ENCODE measurements at places on chromosomes 4 and X.

DNA sequence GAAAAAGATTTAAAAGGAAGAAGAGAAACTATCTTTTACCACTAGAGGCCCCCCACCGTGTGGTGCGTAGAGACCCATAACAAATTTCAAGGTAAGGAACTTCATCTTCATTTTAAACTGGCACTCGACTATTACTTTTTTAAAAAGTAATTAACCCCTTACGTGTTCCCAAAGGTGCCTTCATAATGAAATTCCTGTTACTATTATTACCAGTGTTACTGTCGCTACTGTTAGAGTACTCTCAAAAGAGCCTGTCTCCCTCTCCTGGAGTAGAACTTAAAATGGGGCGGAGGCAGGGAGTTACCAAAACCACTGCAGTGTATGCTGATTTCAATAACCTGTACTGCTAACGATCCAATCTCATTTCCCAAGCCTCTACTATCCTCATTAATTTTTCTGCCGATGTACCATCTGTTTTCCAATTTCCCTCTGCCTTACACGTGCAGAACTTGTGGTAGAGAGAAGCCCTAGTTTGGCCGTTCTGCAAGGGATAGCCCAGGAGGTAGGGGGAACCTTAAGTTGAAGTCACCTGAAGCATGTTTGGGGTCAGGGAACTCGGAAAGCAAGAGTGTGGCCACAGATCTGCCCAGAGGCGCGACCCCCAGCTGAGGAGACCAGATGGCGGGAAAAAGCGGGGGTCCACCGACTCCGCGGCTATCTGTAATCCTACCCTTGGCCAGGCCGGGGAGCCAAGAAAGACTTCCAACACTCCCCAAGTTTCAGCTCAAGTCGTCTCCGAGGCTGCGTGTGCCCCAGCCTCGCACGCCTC is 720 bp upstream of the STK26 start:
- DNase-seq = no peak

GRCh38 chr4:22356987-22357596 is 158.8 kb downstream of the ADGRA3 start:
- peak; percentile 29 for DNase-seq

GRCh38 chr4:94634271-94634670 is 123.5 kb upstream of the BMPR1B start:
- no peak for DNase-seq

DNA sequence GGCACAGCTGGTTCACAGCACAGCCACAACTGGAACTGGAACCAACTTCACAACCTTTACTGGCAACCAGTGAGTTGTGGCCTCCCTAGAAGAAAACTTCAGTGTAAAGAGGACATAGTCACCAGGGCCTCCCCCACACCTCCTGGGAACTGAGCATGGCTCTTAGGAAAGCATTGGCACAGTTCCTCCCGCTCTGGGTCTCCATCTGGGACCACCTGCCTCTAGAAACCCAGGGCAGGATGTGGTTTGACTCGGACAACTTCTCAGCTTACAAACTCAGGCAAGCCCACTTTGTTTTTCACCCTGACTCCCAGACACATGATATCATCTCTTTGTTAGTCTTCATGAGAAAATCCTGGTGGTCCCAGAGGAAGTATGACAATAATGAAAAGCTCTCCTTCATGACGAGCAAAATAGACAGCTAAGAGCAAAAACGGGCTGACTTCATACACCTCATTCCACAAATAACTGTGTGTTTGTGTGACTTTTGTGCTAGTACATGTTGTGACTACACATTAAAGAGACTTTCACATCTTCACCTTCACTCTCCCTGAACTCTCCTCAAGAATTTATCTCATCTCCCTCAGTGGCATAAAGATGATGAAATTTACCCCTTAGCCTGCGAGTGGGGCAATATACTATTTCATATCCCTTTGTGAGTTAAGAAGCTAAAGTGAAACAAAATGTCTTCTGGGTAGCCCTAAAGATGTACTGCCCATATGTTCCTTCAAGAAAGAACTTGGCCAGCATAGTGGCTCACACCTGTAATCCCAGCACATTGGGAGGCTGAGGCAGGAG is 75.4 kb downstream of the SH3KBP1 start:
- no peak for DNase-seq

- no peak for DNase-seq
These were observed 72.3 kb upstream of the EFHC2 start for GRCh38 chrX:44415639-44416386.

DNA sequence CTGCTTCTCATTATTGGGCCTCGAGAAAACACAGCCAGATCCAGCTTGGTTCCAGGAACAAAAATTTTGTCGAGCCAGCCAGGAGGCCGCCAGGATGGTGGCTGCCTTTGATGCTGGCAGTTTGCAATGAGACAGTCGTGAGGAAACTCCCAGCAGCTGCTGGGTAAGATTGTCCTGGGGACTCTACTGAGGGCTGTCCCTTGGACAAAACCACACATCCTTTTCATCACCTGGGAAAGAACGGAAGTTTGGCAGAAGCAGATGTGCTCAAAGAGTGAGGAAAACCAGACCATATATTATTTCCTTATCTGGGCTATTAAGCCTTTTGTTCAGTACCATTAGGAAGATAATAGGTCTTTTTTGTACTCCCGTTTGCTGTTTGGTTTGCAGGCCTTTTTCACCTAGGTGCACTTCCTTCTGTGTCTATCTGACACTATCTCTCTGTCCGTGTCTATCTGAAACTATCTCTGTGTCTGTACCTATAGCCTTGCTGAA is 13.4 kb upstream of the PAPSS1 start:
- no peak for DNase-seq

DNA sequence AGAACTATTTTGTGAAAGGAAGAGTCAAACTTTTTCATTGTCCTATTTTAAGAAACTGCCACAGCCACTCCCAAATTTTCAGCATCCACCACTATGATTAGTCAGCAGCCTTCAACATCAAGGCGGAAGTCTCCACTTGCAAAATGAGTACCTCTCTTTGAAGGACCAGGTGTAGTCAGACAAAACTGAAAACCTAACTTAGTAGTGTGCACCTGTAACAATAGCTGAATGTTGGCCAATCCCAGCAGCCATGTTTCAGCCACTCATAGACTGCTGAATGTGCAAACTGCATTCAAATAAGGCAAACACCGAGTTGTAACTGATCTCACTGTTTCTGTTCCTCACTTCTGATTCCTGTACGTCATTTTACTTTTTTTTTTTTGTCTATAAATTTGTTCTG is 341.1 kb downstream of the IL15 start:
- DNase-seq = no peak

- no peak for DNase-seq
These were observed at the start of gene GRID2 for GRCh38 chr4:92303621-92304027. TSS of gene GRID2 (plus strand) at chr4:92303966.

GRCh38 chr4:25160714-25161592 is 704 bp upstream of the SEPSECS start:
- no peak for DNase-seq

DNA sequence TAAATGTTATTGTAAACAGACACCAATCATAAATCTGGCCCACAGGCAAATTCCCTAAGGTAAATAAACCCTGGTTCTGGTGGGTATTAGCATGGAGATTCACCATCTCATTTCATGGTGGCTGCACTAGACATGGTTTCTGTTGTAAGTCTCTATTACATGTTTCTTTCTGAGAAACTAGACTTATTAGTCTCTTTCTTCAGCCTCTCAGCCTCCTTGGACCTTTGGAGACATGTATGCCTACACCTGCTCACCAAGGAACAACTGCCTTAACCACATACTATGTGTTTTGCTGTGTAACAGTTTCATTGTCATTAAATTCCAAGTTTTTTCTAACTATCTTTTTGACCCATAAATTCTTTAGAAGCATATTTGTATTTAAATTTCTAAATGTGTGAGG is 13.1 kb downstream of the DDIT4L start:
- DNase-seq = no peak

DNA sequence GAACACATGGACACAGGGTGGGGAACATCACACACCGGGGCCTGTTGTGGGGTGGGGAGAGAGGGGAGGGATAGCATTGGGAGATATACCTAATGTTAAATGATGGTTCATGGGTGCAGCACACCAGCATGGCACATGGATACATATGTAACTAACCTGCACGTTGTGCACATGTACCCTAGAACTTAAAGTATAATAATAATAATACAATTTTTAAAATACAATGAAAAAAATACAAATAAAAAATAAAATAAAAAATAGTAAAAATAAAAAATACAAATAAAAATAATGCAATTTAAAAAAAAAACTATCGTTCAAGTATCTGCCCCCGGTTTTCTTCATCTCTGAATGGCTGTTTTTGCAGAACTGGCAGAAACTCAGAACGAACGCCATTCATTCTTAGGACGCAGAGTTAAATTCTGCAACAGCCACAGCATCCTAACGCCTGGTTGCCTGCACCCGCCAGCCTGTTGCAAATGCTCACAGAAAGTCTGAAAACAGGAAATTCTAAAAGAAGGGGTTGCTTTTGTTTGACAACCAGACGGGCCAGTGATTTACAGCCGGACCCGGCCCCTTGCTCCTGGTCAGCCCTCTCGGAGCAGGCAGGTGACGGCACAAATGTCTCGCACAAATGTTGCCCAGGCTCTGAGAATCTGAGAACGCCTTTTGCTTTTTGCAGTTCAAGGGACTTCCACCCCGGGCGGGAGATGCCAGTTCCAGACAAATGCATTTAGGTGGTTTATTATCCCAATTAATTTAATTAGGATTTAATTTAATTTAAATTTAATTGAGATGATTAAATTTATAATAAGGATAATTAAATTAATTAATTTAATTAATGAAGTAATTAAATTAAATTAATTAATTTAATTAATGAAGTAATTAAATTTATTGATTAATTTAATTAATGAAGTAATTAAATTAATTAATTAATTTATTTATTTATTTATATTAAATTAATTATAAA is 47.8 kb downstream of the CRLF2 start:
- no peak for DNase-seq

GRCh38 chr4:13705521-13706041 is 78.1 kb upstream of the BOD1L1 start:
- peak; percentile 30 for DNase-seq

DNA sequence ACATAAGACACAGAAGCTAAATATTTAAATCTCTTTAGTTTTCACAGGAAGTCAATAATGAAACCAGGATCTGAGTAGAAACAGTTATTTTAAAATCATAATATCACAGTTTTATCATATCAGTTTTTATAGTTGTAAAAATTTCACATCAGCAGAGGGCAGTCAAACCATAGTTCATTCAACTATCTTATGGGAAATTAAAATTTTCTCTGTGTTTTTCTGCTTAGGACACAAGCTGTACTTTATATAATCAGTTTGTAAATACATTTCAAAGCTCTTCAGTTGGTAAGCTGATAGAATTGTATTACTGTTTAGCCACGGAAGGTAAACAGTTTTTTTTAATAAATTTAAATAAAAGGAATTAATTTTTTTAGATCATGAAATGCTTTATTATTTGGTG is 204.8 kb upstream of the NUDT6 start:
- no peak for DNase-seq

- DNase-seq = no peak
These were observed 99.3 kb upstream of the GRPR start for GRCh38 chrX:16023790-16024734.

DNA sequence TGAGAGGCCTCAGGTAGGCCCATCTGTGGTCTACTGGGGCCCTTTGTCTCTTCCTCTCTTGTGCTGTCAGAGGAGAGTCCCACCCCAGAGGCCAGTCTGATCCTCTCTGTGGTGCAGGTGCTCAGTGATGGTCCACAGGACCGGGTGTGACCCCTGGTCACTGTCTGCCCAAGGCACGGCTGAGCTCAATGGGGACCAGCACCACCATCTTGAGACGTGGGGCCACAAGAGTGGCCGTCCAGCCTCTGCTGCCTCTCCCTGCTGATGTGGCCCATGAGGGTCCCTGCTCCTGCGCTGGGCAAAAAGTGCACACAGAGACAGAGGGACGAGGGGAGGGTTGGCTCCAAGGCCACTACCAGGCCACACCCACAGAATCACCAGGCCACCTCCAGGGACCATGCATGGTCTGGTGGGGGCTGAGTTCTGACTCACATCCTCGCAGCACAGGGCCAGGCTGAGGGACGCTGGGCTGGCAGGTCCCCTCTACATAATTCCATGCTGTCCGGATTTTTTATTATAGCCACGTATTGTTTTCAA is 88.3 kb downstream of the FAM53A start:
- DNase-seq = no peak

GRCh38 chr4:84279678-84280077 is 219.4 kb downstream of the NKX6-1 start:
- no peak for DNase-seq

DNA sequence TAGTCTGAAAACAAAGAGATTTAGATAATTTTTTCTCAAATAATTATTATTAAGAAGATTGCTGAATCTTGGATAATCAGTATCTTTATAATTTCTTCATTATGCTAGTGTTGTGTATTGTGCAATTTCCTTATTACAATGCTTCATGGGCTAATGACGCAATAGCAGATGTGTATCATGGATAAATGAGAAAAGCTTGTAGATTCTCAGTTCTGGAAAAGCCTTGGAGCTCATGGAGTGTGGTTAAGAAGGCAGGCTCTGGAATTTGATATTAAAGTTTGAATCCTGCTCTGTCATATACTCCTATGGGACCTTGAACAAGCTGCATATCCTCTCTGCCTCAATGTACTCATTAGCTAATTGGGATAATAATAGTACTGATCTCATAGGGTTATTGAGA is 18.9 kb upstream of the CXCL8 start:
- DNase-seq = no peak

DNA sequence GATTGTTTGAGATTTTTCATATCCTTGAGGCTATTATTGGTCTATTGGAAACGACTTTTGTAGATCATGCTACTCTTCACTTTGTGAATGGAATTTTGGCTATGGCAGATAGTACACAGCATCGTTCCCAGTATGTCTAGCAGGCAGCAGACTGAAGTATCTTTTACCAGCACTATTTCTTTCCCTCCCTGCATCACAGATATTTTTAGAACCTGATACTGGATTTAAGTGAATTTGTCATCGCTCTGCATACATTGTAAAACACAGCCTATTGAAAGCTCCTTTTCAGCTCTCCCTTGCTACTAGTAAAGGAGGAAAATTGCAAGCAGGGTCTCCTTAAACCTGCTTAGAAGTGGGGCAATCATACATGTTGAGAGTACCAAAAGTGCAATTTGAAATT is 133.6 kb downstream of the LUZP4 start:
- DNase-seq = no peak

GRCh38 chr4:164378361-164378760 is 375.6 kb upstream of the SMIM31 start:
- DNase-seq = no peak

GRCh38 chr4:100609810-100610209 is 92.0 kb upstream of the EMCN start:
- no peak for DNase-seq

DNA sequence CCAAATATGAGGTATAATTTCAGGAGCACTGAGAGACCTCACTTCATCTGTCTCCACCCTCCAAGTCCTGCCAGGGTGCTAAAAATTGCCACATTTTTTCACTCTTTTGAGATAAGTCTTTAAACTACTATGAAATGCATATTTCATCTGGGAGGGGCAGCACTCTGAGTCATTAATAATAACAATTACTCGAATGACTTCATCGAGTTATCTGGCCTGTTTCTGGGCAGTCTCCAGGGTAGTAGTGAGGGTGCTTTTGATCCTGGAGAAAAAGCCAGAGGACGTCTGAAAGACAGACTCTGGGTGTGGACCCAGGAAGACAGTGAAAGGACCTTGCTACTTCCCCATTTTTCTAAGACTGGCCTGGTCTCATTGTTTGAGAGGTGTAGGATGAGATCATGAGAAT is 42.3 kb upstream of the SRD5A3 start:
- DNase-seq = no peak

- no peak for DNase-seq
These were observed 85.3 kb downstream of the DCAF8L2 start for GRCh38 chrX:27675493-27675892.

GRCh38 chr4:119138046-119138445 is 2.4 kb downstream of the MYOZ2 start:
- no peak for DNase-seq
